ENCODE measurements at places on chromosomes 3 and 15.
A peak's percentile ranks its signal among the peaks of the same experiment; 100 is the strongest.

DNA sequence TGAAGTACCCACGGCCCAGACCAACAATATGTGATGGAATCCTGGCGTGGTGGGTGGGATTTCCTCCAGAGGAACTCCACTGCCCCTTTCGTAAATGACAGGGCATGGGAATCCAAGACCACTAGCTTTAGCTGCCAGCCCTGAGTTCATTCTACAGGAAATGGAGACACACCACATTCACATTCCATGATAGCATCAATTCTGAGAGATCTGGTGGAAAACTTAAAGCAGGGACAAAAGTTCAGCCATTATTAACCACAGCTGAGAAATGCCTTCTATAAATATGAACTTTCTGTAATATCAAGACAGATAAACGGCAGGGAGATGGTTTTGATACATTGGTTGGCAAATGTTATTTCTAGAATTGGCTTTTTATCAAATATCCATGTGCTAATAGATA lies 98.2 kb downstream of the FBN1 start:
- DNase-seq = no peak

DNA sequence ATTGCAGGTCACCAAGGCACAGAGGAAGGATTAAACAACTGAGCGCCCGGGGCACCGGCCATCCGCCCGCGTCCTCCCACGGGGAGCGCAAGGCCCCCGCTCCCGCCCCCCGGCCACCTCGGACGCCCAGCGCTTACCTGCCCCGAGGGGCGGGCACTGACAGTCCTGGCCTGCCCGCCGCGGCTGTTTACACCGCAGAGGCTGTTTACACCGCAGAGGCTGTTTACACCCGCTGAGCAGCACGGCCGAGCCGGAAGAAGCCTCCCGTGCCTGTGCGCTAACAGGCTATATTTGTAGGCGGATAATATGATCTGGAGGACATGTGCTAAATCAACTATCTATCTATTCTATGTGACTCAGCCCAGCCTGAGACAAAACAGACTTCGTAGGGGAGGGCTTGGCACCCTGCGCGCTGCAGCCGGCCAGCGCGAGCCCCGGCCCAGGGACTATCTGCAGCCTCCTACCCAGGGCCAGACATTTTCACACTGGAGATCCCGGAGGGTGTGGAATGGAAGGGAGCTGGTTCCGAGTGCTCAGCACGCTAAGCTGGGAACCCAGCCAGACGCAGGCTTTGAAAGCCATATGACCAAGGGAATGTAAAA lies at the start of gene LRRC2:
Gene LRRC2, minus strand, starts transcription at position 263 of the 602 bp plus-strand sequence. CDS start 14,711 bp downstream, outside the sequence.
- DNase-seq = no peak

- no peak for DNase-seq
These were observed 53.0 kb downstream of the CMTM6 start for GRCh38 chr3:32449691-32450090.

DNA sequence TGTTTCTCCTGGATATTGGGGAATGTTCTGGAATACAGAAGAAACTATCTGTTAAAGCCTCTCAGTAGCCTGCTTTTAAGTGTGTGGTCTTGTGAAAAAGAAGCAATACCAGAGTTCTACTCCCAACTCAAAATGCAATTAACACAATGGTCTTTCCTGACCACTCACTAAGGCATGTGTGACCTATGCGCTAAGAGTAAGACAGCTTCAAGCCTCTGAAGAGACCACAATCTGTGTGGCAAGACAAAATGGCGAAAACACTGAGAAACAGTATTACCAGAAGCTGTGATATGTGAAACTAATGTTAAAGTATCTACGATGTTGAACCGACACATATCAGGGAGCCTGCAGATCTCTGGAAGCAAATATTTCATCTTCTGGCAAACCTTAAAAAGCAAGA lies 33.8 kb downstream of the RYK start:
- DNase-seq = no peak

DNA sequence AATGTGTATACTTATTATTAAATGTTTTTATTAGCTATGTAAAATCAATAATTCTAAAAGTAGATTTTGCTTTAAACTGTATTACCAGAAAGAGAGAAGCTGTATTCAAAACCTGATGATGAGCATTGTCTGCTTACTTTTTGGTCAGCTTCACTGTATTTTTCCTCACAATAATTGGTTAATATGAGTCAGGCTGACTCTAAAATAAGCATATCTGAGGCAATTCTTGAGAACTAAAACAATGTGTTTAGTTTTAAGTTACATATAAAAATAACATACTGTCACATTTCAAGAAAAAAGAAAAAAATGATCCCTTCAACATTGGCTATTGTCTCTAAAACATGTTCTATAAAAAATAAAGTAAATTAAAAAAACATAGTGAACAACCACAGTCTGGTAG lies 66.1 kb downstream of the EPHA3 start:
- DNase-seq = no peak

- no peak for DNase-seq
These were observed 20.0 kb upstream of the CRABP1 start for GRCh38 chr15:78320183-78320582.

- no peak for DNase-seq
These were observed 25.7 kb downstream of the ZMAT3 start for GRCh38 chr3:179045719-179046402.

DNA sequence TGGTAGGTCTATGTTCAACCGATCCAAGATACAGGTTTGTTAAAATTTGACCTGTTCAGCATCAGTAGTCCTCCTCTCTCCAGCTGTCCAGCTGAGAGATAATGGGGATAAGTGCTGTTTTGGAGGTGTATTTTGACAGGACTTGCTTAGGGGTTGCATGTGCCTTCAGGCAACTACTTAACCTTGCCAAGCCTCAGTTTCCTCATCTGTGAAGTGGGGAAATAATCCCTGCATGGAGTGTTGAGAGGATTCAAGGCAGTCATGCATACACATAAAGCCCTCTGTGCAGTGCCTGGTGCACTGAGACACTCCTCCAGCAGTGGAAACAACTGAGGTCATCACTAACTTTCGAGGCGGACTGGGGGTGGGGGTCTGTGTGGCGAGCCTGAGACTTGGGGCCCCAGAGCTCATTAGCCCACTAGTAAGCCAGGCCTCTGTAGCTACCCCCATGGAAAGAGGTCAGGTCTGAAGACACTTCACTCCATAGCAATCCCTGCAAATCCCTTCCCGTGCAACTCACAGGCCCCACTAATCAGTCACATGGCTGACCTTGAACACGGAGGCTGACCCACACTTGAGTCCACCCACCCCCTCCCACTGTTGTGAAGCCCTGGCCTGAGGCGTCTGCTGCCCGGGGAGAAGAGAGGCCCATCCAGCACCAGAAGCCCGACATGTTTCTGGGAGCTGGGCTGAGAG lies 25.9 kb upstream of the SLC6A6 start:
- no peak for DNase-seq

- peak; percentile 44 for DNase-seq
These were observed 1.3 kb downstream of the ARL6IP5 start for GRCh38 chr3:69085833-69086722.

DNA sequence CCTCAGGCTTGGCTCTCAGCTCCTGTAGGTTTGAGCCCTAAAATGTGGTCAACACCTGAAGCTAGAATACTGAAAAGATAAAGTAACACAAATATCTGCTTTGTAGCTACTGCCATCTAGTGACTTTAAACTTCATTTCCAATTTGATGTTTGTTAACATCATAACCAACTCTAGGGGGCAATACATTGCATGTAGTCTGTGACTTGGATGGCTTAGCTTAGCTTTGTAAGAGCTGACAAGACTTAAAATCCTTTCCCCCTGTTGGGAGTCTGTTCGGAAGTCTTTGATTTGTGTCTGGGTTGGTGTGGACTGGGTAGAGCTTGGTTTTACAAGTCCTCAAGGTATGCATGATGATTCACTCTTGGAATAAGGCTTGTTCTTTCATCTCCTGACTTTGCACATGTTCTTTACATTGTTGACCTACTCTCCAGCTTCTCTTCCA lies 51.7 kb downstream of the SCN11A start:
- DNase-seq = no peak

DNA sequence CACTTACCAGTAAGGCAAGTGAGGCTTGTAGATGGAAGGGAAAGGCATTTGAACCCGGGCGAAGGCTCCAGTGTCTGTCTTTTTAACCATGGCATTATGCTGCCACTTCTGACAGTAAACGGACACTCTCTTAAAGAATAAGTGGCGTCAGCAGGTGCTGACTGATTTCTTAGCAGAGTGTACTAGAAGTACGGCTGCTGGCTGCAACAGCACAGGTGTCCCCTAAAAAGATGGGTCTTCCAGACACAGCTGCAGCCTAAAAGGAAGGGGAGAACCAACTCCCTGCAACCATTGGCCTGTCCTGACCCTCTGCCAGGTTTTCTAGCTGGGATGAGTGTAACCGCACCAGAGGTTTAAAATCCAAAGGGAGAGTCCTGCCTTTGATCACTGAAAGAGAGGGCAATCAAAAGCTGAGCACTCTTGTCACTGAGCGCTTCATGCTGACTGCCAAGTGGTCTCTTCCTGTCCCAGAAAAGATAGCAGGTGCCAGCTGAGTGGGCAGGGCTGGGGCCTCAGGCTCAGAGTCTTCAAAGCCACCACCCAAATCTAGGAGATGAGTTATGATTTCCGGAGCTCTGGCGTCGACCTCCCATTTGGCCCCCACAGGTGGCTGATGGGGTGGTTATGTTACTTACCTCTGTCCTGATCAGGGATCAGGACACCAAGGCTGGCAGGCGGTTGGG lies 255.8 kb downstream of the SLCO3A1 start:
- no peak for DNase-seq

- DNase-seq = no peak
These were observed 227.0 kb downstream of the CPNE4 start for GRCh38 chr3:131807822-131808221.

DNA sequence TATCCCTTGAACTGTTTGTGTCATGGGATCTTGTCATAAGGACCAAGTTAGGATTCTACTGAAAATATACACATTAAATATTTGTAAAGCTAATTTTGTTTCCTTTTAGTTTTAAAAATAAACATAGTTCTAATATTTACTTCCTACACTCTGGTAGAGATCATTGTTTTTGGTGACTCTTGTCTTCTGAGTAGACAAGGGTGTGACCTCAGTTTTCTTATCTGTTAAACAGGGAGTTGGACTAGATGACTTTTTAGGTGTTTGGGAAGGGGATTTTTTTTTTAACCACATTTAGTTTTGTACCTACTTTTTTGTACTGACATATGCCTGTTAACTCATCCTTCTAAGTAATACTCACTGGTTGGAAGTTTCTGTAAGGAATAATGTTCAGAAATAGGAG lies 30.8 kb downstream of the PLS1 start:
- DNase-seq = no peak

- no peak for DNase-seq
These were observed 202.5 kb upstream of the HES1 start for GRCh38 chr3:193933451-193933850.

- no peak for DNase-seq
These were observed 5.7 kb upstream of the TAGLN3 start for GRCh38 chr3:111993038-111993437.

DNA sequence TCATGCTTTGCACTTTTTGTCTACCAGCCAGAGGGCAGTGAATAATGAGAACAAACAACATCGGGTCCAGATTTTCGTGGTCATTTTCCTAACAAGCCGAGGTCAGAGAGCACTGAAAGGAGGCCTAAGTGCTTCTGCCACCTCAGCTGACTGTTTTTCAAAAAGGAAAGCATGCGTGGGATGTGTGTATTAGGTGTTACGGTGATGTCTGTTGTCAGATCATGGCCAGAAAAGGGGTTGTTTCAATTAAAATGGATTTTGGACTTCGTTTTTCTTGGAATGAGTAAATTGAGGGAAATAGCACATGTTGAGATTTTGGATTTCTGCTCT lies 99.5 kb downstream of the APBA2 start:
- DNase-seq = no peak

- DNase-seq = no peak
These were observed 56.5 kb upstream of the NTRK3 start for GRCh38 chr15:88312941-88313579.

- peak; percentile 49 for DNase-seq
These were observed 748 bp downstream of the CCNL1 start for GRCh38 chr3:157159037-157159761.

DNA sequence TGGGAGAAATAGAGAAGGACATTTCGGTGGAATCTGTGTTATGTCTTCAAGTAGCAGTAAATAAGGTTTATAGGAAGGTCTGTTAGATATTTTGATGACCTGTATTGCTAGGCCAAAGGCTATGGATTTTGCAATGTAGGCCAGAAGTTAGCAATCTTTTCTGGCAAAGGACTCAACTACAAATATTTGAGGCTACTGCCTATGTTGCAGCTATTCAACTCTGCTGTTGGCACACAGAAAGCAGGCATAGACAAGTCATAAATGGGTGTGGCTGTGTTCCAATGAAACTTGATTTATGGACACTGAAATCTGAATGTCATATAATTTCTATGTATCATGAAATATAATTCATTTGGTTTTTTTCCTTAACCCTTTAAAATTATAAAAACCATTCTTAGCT lies 438.7 kb upstream of the C2CD4B start:
- DNase-seq = no peak

DNA sequence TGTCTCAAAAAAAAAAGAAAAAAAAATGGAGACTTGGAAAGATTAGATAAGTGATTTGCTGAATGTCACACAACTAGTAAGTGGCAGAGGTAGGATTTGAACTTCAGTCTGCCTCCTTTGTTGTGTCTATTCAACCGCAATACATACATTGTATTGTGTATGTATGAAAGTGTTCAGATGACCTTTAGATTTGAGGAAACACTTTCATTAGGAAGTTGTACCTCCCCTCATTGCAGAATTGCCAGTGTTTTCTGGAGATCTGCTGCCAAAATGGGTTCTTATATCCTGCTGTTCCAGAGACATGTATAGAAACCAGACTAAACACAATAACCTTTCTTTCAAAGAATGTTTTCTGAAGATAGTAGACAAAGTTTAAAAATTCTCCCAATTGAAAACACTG lies 247.4 kb upstream of the TBL1XR1 start:
- DNase-seq = no peak

GRCh38 chr3:82410366-82410765 lies 648.9 kb upstream of the GBE1 start:
- no peak for DNase-seq

DNA sequence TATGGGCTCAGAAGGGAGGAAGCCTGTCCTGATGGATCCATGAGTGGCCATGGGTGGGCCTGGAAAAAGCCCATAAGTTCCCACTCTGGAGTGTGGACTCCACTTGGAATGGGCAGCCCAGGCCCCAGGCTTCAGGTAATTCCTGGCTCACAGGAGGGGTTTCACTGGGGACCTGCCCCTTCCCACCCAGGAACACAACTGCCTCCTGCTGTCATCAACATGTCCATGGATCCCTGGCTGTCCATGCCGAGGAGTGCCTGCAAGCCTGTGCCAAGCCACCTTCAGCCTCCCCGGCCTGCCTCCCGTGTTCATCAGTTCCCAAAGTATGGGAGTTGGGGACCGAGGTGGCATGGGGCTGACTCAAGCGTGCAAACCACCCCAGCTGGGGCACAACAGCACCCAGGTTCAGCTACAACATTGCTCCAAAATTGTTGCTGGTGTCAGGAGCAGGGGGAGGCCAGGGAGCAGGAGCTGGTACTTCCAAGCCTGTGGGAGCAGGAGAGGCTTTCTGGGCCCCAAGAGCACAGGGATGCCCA lies 470.9 kb upstream of the ARL6 start:
- no peak for DNase-seq

DNA sequence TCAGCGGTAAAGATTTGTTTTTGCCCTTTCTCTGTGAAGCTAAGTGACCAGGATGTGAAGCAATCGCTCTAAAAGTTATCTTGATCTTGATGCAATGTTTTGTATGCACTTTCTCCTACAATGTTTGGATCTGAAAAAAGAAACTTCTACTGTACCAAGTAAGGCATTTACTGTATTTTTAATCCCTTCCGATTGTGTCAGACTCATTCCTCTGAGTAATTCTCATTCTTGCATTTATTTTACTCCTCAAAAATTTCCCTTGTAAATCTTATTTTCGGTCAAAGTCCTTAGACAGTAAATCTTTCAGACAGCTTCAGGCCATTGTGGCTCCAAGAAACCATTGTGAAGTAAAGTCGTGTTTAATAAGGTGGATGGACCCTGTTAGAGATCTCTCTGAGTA lies 141.9 kb downstream of the TP63 start:
- DNase-seq = no peak

Measured in stimulated activated CD8-positive, alpha-beta memory T cell treated with anti-CD3 and anti-CD28 coated beads, Interleukin-2, amount 100 ng/mL, for 1 hour (primary cell).